ENCODE measurements at places on chromosomes 5 and 9.

- DNase-seq: no peak
Measured at GRCh38 chr5:138224712-138225111, 11.6 kb upstream of the CDC23 start.

GRCh38 chr5:96942911-96943310 is 7.0 kb downstream of the LNPEP start:
- no peak for DNase-seq

DNA sequence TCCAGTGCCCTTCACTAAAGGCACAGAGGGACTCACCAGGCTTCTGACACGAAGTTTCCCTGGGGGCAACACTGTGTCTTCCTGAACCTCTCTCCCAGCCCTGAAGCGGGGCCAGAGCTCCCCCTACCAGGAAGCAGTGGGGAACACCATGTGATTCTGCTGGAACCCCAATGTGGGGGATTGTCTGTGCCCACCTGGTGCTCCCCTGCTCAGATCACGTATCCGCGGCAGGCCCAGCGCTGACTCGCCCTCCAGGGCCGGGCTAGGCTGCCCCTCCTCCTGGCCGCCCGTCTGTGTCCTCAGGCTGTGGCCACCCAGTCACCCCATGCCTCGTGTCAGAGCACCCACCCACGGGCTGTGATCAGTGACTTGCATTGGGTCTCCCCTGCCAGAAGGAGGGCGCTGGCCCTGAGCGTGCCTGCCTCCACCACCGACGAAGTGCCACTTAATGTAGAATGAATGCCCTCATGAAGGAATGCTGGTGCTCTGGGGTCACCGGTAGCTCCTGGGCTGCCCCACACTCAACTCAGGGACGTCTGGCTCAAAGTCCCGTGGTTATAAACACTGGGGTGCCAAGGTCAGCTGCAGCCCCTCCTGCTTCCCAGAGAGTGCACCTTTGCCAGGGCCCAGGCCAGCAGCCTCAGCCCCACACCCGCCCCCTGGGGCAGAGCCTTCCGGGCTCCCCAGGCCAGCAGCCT is 22.1 kb downstream of the SARDH start:
- peak; percentile 45 for DNase-seq

GRCh38 chr9:32378496-32378895 is 5.9 kb upstream of the ACO1 start:
- peak; percentile 74 for DNase-seq

- DNase-seq: no peak
Measured at GRCh38 chr9:32832346-32832745, 49.0 kb downstream of the TMEM215 start.

- DNase-seq: no peak
Measured at GRCh38 chr5:175740014-175740413, 82.1 kb downstream of the HRH2 start.

GRCh38 chr5:63070001-63070400 is 491.4 kb downstream of the LRRC70 start:
- DNase-seq: no peak

DNA sequence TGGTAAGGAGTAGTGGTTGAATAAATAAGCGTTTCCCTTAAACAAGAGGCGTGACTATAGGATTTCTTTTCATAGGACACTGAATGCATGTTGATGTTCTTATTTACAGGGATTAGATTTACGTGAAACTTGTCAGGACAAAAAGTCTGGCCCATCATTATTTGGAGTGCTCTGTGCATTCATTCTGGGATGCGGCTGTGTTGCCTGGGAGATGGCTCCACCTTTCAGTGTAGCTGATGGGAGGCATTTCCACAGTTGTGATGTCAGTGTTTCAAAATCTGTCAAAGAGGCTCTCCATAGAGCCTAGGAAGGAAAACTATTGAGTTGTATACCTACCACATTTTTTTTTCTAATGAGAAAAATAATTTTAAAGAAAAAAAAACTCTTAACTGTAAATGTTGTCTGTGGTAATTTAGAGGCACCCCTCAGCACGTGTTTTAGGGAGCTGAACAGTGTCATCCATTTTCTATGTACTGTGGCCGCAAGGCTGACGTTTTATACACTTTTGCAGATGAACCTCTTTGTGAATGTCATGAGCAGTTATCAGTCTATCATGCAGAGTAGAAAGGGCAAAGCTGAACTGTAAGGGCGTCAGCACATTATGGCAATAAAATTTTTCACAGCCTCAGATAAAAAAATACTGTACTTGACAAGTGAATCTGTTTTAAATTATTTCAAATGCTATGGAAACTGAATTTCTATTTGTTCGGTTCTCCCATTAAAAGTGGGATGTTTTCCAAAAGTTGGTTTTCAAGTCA is 202.7 kb downstream of the PBX3 start:
- peak; percentile 71 for DNase-seq

DNA sequence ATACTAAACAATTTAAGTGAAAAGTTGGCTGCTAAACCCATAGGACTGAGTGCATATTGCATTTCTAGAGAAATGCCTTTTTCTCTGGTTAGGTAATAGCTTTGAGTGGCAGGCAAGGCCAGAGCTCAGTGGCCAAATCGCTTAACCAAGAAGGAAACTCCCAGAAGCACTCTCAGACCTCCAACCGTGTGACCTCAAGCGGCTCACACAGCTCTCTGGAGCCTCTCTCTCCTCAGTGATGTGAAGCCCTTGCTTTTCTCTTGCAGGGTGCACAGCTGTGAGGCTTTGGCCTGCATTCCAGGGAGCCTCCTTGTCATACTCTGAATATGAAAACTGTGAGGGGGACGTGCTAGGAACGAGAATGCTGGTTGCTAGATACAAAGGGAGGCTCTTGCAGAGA is 106.7 kb downstream of the INSYN2B start:
- no peak for DNase-seq

- peak; percentile 8 for DNase-seq
Measured at GRCh38 chr9:2764353-2764752, 47.0 kb downstream of the KCNV2 start.

GRCh38 chr9:21286659-21287058 is 18.5 kb downstream of the IFNA5 start:
- no peak for DNase-seq

DNA sequence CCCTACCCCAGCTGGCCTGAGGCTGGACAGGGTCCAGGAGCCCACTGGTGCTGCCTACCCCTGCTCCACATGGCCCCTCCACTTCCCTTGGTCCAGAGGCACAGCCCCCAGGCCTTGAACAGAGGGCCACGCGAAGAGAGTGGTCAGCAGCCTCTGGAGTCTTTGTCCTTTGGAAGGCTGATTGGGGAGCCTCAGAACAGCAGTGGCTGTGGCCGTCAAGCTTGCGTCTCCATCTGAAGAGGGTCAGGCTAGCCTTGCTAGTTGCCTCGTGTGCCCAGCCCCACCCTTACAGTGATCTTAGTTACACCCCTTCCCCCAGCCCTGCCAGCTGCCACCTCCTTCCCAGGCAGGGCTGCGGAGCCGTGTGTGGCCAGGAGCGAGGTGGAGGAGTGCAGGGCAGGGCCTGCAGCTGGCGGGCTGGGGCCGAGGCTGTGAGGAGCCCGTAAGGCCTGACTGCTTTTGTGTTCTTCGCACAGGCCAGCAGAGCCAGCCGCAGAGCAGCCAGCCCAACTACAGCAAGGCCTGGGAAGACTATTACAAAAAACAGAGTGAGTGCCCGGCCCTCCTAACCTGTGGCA is 30.1 kb upstream of the PRDM12 start:
- DNase-seq: no peak

DNA sequence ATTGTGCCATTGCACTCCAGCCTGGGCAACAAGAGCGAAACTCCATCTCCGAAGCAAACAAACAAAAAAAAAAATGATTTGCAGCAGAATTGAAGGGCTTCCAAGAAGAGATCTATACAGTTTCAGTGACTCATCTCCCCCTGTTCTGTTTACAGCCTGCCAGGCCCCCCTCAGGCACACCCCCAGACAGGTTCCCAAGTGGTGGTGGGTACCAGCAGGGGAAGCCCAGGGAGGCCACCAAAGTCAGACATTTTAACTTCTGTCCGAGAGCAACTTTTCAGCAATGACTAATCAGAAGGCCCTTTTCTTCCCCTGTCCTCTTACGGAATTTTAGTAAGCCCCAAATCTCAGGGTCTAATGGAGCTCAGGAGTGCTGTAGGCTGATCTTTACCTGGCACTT is 98.7 kb downstream of the PAX5 start:
- no peak for DNase-seq

GRCh38 chr5:109558952-109559351 is 130.8 kb upstream of the MAN2A1 start:
- no peak for DNase-seq

GRCh38 chr5:9160747-9161146 is 385.1 kb downstream of the SEMA5A start:
- no peak for DNase-seq

DNA sequence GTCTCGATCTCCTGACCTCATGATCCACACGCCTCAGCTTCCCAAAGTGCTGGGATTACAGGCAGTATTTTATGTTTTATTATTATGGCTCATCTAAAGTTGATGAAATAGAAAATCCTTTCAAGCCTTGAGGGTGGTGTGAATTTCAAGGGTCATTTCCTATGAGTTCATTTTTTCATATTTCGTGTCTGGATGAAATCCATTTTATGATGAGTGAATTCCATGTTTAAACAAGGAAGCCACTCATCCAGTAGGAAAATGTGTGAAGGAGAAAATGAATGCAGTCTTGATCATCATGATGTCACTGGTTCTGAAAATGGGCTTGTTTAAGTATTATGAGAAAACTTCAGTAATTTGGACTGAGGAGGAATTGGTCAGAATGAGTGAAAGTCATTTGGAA is 74.6 kb upstream of the ZSWIM6 start:
- DNase-seq: no peak

- DNase-seq: peak; percentile 67
Measured at GRCh38 chr5:66306105-66306843, 162.2 kb downstream of the SREK1 start.

- no peak for DNase-seq
Measured at GRCh38 chr9:107721705-107722245, 232.2 kb upstream of the KLF4 start.

- no peak for DNase-seq
Measured at GRCh38 chr5:144125163-144125726, 45.2 kb downstream of the YIPF5 start.

GRCh38 chr5:67773411-67774266 is 441.9 kb upstream of the PIK3R1 start:
- DNase-seq: peak; percentile 74

- no peak for DNase-seq
Measured at GRCh38 chr9:109297899-109298298, 23.0 kb downstream of the EPB41L4B start.

- DNase-seq: no peak
Measured at GRCh38 chr5:9265441-9266287, 280.2 kb downstream of the SEMA5A start.

DNA sequence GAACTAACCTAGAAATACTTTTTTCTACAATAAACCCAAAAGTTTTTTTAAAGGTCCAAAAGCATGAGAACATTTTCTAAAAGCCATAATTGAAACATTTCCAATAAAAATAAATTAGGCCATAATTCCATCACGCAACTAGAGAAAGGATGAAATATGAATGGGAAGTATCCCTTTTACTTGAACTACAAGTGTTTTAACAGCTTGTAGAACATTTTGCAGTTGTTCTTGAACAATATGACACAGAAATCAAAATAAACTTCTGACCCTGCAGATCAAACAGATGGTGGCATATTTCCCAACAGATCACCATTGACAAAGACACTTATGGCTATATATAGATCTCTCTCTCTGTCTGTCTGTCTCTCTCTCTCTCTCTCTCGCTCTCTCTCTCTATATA is 624.4 kb downstream of the PSAT1 start:
- DNase-seq: no peak

DNA sequence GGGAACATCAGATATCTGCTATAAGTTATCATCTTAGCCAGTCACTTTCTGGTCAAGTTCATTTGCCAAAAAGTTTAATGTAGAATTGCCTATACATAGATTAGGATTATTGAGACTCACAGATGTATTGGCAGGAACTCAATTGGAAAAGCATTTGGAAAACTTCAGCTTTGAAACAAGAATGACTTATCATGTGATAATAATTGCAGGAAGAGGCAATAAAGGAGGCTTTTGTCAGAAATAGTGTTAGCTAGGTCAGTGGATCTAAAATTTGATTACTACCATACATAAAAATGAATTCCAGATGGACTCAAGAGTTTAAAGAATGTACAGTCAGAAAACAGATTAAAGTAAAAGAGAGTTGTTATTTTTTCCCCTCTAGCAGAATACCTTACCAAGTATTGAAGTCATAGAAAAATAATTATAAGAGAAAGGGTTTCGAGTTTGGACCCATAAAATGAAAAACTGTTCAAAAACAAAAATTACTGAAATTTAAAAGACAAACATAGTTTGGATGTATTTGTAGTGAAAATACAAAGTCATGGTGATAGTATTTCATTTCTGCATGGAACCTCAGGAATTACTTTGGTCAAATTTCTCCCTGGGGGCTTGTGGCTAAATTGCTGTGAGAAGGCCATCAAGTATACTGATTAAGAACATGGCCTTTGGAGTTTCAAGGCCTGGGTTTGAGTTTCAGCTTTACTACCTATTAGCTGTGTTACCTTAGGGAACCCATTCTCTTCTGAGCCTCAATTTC is 159.9 kb downstream of the TMEM38B start:
- no peak for DNase-seq

DNA sequence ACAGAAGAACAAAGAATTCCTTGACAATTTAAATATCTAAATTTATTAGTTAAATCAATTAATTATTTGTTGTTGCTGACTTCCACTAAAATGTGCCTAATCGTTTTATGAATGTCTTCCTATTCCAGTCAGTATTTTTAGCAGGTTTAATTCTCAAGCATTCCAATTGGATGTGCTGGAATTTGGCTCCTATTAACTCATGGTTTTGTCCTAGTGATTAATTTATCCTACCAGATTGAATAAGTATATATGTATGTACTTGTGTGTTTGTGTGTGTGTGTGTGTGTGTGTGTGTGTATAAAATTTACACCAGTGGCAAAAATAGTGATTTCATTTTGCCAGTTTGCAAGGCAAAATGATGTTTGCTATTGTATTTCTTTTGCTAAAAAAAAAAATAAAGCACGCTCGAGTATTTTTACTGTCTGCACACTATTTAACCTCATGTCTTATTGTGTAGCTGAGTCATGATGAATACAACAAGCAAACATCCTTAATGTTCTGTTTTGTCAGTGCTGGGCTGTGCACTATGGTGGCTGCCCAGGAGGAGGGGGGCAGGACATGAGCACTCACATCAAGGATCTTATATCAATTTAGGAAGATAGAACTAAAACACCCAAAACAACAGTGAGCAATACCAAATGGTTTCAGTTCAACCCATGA is 375.5 kb downstream of the PDE4D start:
- DNase-seq: no peak

DNA sequence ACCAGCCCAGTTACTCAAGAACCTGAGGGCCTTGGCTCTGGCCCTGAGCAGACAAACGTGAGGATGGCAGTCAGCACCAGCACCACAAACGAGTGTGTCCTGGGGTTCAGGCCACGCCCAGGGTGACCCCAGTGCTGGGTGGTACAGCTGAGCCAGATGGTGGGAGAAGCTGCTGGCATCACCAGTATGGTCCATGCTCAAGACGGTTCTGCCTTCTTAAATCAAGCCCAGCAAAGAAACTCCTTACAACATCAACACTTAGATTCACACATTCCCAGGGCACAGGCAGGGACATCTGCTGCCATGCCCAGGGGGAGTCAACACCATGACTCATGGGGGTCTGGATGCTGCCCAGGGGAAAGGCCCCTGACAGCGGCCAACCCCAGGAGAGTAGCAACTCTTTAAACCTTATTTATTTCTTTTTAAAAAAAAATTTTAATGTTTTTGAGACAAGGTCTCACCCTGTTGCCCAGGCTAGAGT is 31.3 kb downstream of the IPPK start:
- DNase-seq: no peak
